Naive B cell (primary cell): ENCODE measurements at places on chromosomes 1 and 21.

- no peak for DNase-seq
- H3K4me1 ChIP-seq: no peaks in the 10 kb centered on the region
- no peak overlapping the region for H3K27ac ChIP-seq
- no peaks in the 10 kb centered on the region for H3K36me3 ChIP-seq
- H3K27me3 ChIP-seq: no peaks in the 10 kb centered on the region
These were observed 404.5 kb upstream of the ADAMTS5 start for GRCh38 chr21:27371115-27371974.

GRCh38 chr1:67517046-67517445, 86.8 kb upstream of the SERBP1 start:
- H3K27ac ChIP-seq: peak overlapping the region; percentile 70
- no peaks in the 10 kb centered on the region for H3K27me3 ChIP-seq
- DNase-seq: no peak
- no peaks in the 10 kb centered on the region for H3K4me1 ChIP-seq
- H3K36me3 ChIP-seq: peaks cover 12% of the 10 kb centered on the region

GRCh38 chr1:230122366-230123279, 55.6 kb downstream of the GALNT2 start:
- no peak for DNase-seq
- peak overlapping the region; percentile 78 for H3K4me3 ChIP-seq
- H3K27ac ChIP-seq: peak overlapping the region; percentile 97
- no peaks in the 10 kb centered on the region for H3K27me3 ChIP-seq

- H3K36me3 ChIP-seq: no peaks in the 10 kb centered on the region
- no peak overlapping the region for H3K27ac ChIP-seq
- H3K27me3 ChIP-seq: peaks cover 6% of the 10 kb centered on the region
- no peak overlapping the region for H3K4me3 ChIP-seq
These were observed 34.6 kb upstream of the DNAH14 start for GRCh38 chr1:224894915-224895314.

GRCh38 chr1:81801651-81802456, 1.1 kb downstream of the ADGRL2 start:
- no peak overlapping the region for H3K27ac ChIP-seq
- no peak for DNase-seq
- peaks cover 28% of the 10 kb centered on the region for H3K27me3 ChIP-seq
- H3K36me3 ChIP-seq: no peaks in the 10 kb centered on the region

GRCh38 chr1:182164273-182164672, 102.8 kb upstream of the ZNF648 start:
- H3K27ac ChIP-seq: no peak overlapping the region
- H3K27me3 ChIP-seq: peaks cover 21% of the 10 kb centered on the region
- H3K4me3 ChIP-seq: no peak overlapping the region
- no peak for DNase-seq

DNA sequence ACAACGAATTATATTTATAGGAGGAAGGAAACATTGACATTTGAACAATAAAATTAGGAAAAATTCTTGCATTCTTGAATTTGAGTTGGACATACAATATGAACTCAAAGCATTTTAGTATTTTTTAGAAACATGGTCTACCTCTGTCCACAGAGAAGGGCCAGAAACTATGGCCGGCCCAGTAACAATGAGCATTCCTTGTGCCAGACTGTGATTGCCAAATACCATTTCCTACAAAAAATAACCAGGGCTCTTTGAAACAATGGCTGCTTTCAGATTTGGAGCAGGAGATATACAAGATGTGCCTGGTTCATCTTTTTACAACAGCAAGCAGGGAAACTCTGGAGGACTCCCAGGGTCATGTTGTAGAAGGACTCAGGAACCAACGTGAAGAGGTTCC, 38.4 kb downstream of the NOS1AP start:
- H3K27ac ChIP-seq: no peak overlapping the region
- peaks cover 53% of the 10 kb centered on the region for H3K27me3 ChIP-seq
- H3K36me3 ChIP-seq: peaks cover 12% of the 10 kb centered on the region
- H3K4me3 ChIP-seq: no peak overlapping the region
- DNase-seq: no peak
- H3K4me1 ChIP-seq: no peaks in the 10 kb centered on the region

GRCh38 chr1:232322162-232322734, 307.7 kb downstream of the SIPA1L2 start:
- H3K4me3 ChIP-seq: no peak overlapping the region
- no peaks in the 10 kb centered on the region for H3K4me1 ChIP-seq
- no peak overlapping the region for H3K27ac ChIP-seq
- no peak for DNase-seq
- H3K27me3 ChIP-seq: no peaks in the 10 kb centered on the region

GRCh38 chr1:85407746-85408377, 57.1 kb downstream of the DDAH1 start:
- H3K36me3 ChIP-seq: no peaks in the 10 kb centered on the region
- H3K4me1 ChIP-seq: no peaks in the 10 kb centered on the region
- DNase-seq: no peak
- H3K4me3 ChIP-seq: no peak overlapping the region
